Activated naive CD4-positive, alpha-beta T cell treated with Interleukin-2 at 50 U/mL for 16 hours (primary cell): ENCODE measurements at places on chromosomes 5 and 9.

DNA sequence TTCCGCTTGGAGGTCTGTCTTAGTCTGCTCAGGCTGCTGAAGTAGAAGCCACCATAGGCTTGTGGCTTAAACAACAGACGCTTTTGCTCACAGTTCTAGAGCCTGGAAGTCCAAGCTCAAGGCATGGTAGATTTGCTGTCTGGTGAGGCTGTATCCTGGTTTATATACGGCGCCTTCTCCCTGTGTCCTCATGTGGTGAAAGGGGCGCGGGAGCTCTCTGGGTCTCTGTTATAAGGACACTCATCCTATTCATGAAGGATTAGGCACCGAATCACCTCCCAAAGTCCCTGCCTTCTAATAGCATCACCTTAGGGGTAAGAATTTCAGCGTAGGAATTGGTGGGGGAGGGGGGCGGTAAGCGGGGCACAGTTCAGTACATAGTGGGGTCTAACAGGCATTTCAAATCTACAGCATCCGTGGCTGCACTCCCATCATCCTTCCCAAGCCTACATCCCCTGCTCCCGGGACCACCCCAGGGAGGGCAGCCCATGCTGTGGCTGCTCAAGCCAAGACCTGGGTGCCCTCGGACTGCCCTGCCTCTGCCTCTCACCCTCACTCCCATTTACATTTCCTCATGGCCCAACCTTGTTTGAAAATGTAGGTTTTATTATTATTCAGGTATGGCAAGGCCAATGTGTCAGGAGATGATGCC, 15.1 kb upstream of the LPCAT1 start:
- DNase-seq, result no peak

DNA sequence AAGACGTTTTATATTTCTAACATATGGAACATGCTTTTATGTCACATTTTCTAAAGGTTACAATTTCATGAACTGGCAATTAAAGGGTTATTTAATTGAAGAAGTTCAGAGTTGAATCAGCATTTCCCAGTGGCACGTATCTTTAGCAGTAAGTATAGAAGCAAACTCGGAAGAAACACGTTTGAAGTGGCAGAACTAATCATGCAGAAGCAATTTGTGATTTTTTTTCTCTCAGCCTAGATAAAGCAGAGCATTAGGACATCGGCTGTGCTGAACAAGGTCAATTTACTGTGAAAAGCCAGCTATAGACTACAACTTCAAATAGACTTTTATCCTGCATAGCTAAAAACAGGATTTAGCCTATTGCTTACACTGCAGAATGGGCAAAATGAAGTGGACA, 104.7 kb downstream of the ISL1 start:
- no peak for DNase-seq

DNA sequence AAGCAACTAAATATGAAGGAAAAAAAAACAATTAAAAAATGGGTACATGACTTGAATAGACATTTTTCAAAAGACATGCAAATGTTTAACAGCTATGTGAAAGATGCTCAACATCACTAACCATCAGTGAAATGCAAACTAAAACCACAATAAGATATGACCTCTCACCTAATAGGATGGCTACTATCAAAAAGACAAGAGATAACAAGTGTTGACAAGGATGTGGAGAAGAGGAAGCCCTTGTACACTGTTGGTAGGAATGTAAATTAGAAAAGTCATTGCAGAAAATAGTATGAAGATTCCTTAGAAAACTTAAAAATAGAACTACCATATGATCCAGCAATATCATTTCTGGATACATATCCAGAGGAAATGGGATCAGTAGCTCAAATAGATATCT, 324.7 kb upstream of the TLE4 start:
- no peak for DNase-seq

DNA sequence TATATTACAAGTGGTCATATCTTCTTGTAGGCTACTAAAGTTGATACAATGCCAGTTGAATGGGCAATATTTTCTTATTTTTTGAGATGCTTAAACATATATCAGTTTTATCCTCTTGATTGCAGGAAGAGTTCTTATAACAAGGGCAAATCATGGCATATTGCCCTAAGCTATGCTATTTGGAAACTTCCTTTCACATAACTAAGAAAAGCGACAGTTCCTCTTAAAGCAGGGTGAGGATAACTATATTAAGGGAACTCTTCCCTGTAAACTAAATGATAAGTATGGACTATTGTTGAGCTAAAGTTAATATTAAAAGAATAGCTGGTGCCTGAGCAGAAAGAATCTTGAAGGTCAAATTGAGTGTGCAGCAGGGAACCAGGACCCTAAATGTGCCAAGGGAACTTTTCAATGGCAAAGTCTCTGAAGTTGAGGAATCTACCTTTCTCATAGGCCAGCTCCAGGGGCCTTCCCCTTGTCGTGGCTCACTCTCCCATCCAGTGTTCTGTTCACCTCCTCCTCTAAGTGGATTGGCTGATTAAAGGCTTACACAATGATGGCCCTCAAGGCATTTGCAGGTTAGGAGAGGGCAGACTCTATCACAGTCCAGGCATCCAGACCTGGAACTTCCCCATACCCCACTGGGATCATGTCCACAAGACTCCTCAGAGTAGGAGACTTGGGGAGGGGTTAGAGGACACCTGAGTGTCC, 26.8 kb downstream of the FYB1 start:
- DNase-seq, result no peak

GRCh38 chr9:136231478-136232297, 13.9 kb downstream of the QSOX2 start:
- DNase-seq, result no peak

- no peak for DNase-seq
These were observed 62.0 kb downstream of the ANKRD33B start for GRCh38 chr5:10625700-10626472.
